ENCODE measurements at places on chromosomes 6 and 20. TPM values are rescaled to one million over a fixed set of nuclear protein-coding genes. Genes with fewer than 3 reads are reported as not detected.
A peak's percentile ranks its signal among the peaks of the same experiment; 100 is the strongest.

The KCNK16 gene
- total RNA-seq, result not detected

The XKR7 gene
- 0.04 TPM for total RNA-seq

GRCh38 chr20:37749218-37749617 lies 55.4 kb downstream of the CTNNBL1 start:
- H3K36me3 ChIP-seq, result no peaks in the 10 kb centered on the region
- peaks cover 26% of the 10 kb centered on the region for H3K4me1 ChIP-seq
- peak overlapping the region; percentile 2 for H3K27ac ChIP-seq
- no peaks in the 10 kb centered on the region for H3K27me3 ChIP-seq
- no peak for DNase-seq

DNA sequence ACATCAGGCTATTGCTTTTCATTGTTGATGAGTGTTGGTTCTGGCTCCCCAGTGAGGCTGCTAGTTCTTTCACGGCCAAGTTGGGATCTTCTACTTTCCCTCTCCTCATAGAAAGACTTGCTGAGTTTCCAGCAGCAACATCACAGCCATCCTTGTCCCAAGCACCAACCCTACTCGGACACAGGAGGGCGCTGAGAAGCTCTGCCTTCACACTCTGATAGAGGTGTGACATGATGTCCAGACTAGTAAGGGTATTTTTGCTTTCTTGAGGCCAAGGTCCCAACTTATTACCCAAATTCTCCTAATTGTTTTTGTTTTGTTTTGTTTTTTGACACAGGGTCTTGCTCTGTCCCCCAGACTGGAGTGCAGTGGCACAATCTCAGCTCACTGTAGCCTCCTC lies 3.0 kb upstream of the GCM1 start:
- H3K4me1 ChIP-seq, result no peaks in the 10 kb centered on the region
- no peak for DNase-seq
- no peak overlapping the region for H3K4me3 ChIP-seq

DNA sequence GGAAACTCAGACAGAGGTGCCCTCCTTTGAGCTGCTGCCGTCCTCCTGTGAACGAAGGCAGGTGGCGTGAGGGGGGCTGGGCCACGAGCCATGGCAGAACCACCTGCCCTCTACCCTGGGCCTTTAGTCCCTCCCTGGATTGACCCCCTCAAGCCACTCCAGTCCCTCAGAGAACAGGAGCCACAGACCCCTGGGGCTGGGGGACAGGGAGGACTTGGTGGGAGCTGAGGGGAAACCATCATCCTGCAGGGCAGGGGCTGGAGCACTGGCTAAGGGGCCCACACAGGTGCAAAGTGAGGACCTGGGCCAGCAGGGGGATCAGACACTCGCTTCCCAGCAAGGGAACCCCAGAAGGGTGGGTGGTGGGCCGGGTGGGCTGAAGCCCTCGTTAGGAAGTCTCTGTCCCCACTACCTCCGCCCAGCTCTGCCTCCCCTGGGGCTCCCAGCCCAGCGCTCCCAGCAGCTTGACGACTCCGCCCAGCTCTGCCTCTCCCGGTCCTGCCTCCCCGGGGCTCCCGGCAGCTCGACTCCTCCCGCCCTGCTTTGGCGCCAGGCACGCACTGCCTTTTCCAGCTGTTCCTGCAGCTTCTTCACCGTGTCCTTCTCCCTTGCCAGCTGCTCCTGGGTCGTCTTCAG lies 44.4 kb downstream of the DSTN start:
- no peaks in the 10 kb centered on the region for H3K27me3 ChIP-seq
- DNase-seq, result peak; percentile 54
- H3K27ac ChIP-seq, result peak overlapping the region; percentile 71
- H3K36me3 ChIP-seq, result peaks cover 16% of the 10 kb centered on the region
- peaks cover 8% of the 10 kb centered on the region for H3K4me1 ChIP-seq

DNA sequence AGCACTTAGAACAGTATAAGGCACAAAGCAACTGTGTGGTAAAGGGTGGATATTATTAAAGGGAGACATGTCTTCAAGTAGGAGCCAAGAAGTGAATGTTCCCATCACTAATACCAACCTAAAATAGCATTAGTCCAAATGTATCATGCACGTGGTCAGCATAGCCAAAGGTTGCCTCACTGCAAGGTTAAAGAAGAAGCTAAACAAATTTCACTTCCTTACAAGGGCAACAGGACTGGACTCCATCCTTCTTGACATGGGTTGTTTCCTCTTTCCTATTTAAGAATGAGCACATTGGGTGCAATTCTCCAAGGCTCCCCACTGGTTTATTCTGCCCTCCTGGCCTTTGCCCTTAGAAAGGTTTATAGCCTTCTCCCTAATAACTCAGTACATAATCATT lies 186.7 kb downstream of the PHACTR1 start:
- H3K36me3 ChIP-seq, result no peaks in the 10 kb centered on the region
- peaks cover 45% of the 10 kb centered on the region for H3K27me3 ChIP-seq
- no peak for DNase-seq

DNA sequence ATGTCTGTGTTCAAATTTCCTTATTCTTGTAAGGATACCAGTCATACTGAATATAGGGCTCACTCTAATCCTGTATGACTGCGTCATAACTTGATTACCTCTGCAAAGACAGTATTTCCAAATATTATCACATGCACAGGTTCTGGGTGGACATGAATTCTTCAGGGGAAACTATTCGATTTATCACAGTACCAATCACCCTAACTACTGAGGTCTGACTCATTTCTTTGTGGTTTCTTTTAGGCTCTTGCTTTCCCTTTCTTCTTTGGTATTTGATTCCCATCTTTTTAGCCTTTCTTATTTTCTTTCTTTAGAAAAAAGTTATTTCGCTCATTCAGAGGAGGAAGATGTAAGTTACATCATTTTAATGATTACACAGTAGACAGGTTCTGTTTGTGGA lies 40.3 kb upstream of the TBX18 start:
- H3K27ac ChIP-seq, result no peak overlapping the region
- H3K27me3 ChIP-seq, result peaks cover 5% of the 10 kb centered on the region
- H3K4me3 ChIP-seq, result no peak overlapping the region
- H3K4me1 ChIP-seq, result no peaks in the 10 kb centered on the region
- DNase-seq, result no peak

GRCh38 chr20:41160686-41161085 lies 23.3 kb downstream of the PLCG1 start:
- no peak overlapping the region for H3K4me3 ChIP-seq
- H3K4me1 ChIP-seq, result peaks cover 2% of the 10 kb centered on the region
- no peaks in the 10 kb centered on the region for H3K27me3 ChIP-seq

GRCh38 chr20:33169176-33169794 lies 1.3 kb downstream of the BPIFA2 start:
- DNase-seq, result no peak
- no peak overlapping the region for H3K27ac ChIP-seq
- no peaks in the 10 kb centered on the region for H3K36me3 ChIP-seq
- no peaks in the 10 kb centered on the region for H3K27me3 ChIP-seq

DNA sequence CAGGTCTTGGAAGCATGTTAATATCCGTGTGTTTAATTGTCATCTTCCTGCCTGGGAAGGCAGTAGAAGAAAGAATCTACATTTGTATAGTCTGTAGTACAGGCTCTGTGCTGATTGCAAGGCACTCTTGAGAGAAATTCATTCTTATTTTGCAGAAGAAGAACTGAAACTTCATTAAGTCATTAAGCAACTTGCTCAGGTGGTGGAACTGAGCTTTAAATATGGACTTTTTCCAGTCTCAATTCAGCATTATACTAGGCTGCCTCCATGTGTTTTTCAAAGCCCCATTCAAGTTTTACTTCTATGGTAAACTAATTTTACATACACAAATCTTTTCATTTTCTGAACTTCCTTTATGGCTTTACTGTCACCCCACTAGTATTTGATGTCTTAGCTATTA lies 18.7 kb downstream of the ZNF451 start:
- no peak overlapping the region for H3K27ac ChIP-seq
- no peaks in the 10 kb centered on the region for H3K27me3 ChIP-seq
- DNase-seq, result no peak
- peaks cover 10% of the 10 kb centered on the region for H3K36me3 ChIP-seq
- H3K4me3 ChIP-seq, result no peak overlapping the region
- no peaks in the 10 kb centered on the region for H3K4me1 ChIP-seq

DNA sequence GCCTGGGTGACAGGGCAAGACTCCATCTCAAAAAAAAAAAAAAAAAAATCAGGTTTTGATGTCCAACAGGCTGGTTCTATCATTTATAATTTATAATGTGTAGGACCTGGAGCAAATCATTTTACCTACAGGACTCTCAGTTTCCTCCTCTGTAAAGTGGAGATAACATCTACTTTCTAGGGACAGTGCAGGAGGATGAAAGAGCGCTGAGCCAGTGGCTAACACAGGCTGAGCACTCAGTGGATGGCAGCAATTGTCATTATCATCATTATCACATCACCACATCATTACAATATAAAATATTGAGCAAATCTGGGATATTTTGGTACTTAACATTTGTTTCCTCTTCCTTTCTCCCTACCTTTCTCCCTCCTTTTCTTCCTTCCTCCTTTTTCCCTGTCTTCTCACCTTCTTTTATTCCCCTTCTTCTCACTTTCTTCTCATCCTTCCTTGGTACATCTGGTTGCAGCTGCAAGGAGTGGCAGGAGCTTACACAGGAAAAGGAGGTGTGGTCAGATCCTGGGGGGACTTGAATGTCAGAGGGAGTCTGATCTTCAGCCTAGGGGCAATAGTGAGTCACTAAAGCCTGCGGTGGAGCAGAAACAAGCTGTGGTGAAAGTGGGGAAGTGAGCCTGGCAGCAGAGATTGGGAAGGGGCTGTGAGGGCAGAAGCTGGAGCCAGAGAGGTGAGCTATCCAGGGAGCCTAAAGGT lies 24.6 kb upstream of the CTNNBL1 start:
- no peak overlapping the region for H3K27ac ChIP-seq
- H3K4me1 ChIP-seq, result no peaks in the 10 kb centered on the region
- no peak overlapping the region for H3K4me3 ChIP-seq

Data from cardiac muscle cell (in vitro differentiated cells and primary cell).